CD4-positive, alpha-beta T cell (primary cell): ENCODE measurements at places on chromosomes 5 and 9.

GRCh38 chr5:137128012-137128411 lies 371.1 kb downstream of the SPOCK1 start:
- no peak for DNase-seq

GRCh38 chr5:158637039-158637438 lies 462.7 kb downstream of the EBF1 start:
- no peak for DNase-seq

DNA sequence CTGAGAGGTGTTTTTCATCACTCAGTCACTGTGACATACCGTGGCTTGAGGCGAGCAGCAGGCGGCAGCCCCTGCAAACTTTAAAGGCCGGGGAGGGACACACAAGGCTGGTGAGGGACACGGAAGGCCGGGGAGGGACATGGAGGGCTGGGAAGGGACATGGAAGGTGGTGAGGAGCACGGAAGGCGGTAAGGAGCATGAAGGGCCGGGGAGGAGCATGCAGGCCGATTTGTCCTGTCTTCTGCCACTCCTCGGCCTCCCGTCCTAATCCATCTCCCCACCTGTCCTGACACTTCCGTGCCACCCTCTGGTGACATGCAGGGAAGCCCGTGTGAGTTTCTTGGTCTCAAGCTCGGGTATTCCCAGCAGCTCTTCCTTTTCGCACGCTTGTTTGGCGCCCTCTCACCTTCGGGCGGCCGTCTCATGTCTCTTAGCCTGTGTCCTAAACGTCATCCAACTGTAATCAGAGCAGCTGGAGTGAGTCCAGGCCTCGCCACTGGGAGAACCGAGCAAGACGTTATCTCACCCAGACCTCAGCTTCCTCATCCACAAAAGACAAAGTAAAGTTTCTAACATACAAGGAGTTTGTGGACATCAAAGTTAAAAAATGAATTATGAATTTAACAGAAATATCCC lies 126.5 kb downstream of the MRPL36 start:
- no peak for DNase-seq

GRCh38 chr9:95755421-95755730 lies 120.1 kb upstream of the ERCC6L2 start:
- DNase-seq = no peak

DNA sequence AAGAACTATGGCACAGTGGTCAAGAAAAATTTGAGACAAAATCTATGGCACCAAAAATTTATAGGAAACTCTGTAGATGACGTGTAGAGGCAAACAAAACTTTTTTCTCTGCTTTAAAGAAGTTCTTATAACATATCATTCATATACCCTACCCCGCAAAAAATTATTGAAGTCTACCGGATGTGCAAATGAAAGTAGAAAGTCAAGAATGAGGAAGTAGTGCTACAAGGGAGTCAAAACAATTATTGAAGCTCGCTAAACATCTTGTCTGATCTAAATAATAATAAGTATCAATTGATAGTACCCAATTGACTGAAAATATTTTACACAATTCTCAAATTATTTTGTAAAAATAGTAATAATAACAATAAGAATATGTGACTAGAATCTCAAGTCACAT lies 398.5 kb downstream of the TAF11L14 start:
- DNase-seq = no peak

DNA sequence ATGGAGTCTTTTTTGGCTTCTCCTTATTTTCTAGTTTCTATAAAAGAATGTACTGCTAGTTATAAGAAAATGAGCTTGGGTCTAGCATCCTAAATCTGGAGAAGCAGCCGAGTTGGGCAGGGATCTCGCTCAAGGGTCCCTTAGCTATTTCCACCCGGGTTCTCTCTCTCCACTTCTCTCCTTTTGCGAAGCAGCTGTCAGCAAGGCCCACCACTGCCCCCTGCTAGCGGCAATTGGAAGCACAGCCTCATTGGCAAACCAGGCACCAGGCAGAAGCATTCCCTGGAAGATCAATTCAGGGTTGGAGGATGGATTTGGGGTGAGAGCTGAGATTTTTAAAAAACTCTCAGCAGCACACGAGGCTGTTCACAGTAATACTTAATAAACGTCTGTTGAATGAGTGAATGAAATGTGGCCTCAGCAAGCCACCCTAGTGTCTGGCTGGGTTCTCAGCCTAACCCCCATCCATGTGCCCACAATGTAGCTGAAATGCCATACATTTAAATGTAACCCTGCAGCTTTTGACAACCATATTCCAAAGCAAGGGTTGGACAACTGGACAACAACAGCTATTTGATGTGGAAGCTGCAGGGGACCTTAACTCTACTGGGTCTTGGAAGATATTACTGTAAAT lies 34.6 kb upstream of the TNIP1 start:
- DNase-seq = peak; percentile 53

GRCh38 chr9:18761742-18762300 lies 271.2 kb downstream of the SAXO1 start:
- no peak for DNase-seq

GRCh38 chr5:169100735-169101075 lies 200.2 kb downstream of the SLIT3 start:
- no peak for DNase-seq

DNA sequence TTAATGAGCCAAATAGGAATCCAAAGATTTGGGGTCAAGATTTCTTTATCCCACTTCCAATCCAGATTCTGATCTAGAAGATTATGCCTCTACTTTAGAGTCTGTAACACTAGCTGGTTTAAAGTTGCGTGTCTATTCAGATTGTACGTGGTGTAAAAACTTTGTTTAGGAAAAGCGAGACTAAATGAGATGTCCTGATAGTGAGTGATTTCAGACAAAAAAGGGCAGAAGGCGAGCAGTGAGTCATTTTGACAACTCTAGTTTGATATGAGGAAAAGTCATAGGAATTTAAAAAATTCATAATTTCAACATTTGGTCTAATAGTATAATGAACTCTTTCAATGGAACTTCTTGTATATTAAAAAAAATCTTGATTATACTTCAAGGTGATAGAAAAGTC lies 119.6 kb upstream of the KLF9 start:
- no peak for DNase-seq

GRCh38 chr5:107704681-107705401 lies 34.1 kb upstream of the EFNA5 start:
- DNase-seq = no peak

GRCh38 chr5:38780945-38781344 lies 64.9 kb upstream of the OSMR start:
- no peak for DNase-seq

GRCh38 chr5:172235132-172235780 lies 41.3 kb downstream of the EFCAB9 start:
- no peak for DNase-seq

DNA sequence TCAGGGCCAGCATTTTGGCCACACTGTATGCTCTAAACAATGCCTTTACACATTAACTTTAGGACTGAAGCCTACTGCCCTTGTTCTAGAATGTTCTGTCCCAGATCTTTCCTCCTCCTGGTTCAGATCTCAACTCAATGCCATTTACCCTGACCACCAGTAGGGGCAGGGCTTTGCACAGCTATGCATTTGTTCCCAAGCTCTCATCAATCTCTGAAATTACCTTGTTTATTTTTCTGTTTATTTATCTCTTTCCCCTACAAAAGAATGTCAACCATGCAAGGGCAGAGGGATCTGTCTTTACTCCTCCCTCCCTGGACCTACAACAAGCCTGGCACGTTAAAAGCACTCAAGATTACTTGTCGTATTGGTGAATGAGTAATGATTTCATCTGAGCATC lies 612.9 kb downstream of the BNC2 start:
- no peak for DNase-seq

- DNase-seq = no peak
Observed at GRCh38 chr5:58542709-58543108, 40.2 kb upstream of the RAB3C start.

DNA sequence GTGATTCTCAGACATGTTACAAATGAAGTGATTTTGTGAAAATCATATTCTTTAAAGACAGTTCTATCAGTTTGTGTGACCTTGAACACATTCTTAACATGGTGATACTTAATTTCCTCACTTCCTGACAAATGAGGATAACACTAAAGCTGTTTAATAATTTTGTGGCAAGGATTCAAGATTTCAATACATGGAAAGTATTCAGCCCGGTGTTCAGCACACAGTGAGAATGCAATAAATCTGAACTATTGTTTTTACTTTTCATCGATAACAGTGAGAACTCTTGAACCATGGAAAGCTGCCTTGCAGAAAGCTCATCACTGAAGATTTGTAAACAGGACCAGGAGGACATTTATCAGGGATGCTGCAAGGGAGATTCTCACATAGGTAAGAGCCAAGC lies 57.1 kb upstream of the C5orf46 start:
- no peak for DNase-seq

DNA sequence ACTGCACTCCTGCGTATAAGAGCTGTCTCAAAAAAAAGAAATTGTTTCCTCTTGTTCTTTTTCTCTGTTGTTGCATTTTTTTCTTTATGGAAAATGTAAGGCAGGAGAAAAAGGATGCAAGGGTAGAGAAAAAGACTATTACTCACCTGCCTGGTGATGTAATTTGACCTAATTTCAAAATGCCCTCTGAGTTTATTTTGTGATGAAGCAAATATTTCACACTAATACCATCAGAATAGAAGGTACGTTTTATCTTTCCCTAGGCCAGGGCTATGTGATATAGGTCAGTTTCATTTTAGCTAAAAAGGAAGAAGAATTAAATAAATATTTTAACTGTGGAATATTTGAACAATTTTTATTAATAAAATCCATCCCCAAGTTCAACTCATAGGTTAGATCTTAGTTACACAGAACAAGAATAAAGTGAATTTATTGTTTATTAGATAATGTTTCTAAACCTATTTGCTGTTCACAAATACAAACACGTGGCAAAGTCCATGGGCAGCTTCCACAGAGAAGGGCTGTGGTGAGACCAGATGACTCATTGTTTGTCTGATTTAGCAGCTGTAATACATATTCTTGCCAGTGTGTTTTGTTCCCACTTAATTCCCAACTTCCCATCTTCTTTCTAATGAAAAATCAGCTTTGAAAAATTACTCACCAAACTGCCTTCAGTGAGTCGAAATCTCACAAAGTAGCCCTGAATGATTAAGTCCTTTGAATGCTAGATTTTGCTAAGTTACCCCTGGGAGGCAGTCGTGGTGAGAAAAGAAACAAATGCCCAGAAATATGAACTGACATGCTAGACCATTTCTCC lies 52.8 kb upstream of the CCDC112 start:
- DNase-seq = no peak

DNA sequence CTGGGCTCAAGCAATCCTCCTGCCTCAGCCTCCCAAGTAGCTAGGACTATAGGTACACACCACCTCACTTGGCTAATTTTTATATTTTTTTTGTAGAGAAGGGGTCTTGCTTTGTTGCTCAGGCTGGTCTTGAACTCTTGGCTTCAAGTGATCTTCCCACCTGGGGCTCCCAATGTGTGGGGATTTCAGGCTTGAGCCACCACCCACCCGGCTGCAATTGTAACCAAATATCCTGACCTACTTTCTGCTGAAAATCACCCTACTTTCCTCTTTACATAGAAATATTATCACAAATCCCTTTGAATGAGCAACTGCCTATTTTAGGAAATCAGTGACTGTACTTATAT lies 59.6 kb upstream of the ZNF608 start:
- no peak for DNase-seq

DNA sequence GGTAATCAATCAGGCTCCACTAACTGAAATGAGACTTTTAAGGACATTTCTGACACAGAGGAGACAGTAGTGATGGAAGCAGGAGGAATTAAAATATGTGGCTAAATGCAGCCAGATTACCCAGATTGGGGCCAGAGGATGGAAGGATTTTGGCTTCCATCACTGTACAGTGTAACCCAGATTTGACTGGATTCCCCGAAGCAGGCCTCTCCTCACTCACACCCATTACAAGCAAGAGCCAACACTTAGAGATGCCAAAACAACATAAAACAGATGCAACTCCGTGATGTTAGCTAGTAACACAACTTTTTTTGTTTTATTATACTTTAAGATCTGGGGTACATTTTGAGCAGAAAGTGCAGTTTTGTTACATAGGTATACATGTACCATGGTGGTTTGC lies 17.6 kb downstream of the TEK start:
- DNase-seq = no peak

DNA sequence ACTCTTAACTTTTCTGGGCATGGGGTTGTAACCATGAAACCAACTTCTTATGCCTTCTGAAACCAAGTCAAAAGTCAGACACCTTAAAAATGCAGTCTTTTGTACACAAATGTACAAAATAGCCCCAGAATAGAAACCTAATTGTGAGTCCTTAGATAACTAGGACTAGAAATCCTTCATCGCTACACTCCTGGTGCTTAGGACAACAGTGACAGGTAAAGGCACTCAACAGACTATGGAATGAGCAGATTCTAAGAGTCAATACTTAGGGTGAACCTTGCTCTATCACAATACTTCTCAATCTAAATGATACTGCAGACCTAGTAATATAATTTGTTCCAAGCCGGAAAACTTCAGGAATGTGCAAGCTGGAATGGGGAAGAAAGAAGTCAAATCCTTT lies 163.7 kb downstream of the PDE4D start:
- DNase-seq = no peak

- DNase-seq = no peak
Observed at GRCh38 chr5:83956386-83956785, 235.7 kb upstream of the HAPLN1 start.

DNA sequence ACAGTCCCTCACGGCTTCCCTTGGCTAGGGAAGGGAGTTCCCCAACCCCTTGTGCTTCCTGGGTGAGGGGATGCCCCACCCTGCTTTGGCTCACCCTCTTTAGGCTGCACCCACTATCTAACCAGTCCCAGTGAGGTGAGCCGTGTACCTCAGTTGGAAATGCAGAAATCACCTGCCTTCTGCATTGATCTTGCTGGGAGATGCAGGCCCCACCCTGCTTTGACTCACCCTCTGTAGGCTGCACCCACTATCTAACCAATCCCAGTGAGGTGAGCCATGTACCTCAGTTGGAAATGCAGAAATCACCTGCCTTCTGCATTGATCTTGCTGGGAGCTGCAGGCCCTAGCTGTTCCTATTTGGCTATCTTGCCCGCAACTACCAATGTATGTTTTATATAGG lies 44.7 kb downstream of the CCL28 start:
- no peak for DNase-seq

- no peak for DNase-seq
Observed at GRCh38 chr5:73663860-73664240, 37.9 kb downstream of the ARHGEF28 start.

- DNase-seq = no peak
Observed at GRCh38 chr5:21774801-21775200, 1078.3 kb downstream of the CDH12 start.

- DNase-seq = no peak
Observed at GRCh38 chr5:160089531-160089930, 29.7 kb downstream of the PWWP2A start.

GRCh38 chr5:88952996-88953643 lies 70.1 kb upstream of the MEF2C start:
- DNase-seq = no peak
